ENCODE measurements at places on chromosomes 12 and 14.

DNA sequence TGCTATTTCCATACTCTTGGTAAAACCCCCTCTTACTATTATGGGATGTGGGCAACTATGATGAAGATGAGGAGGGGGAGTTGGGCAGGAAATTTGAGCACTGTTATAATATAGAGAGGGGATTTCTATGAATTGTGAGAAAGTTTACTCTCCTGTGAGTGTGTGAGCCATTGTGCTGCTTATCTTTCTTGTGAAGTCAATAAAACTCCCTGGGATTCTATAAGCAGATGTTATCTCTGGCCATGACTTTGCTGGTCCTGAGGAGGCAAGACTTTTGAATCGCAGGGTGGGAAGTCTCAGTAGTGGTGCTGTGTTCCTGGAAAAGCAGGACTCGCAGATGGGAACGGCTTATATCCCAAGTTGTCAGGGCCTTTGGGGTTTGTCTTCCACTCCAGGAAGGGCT lies 62.2 kb downstream of the EMP1 start:
- no peak for DNase-seq

- DNase-seq: no peak
Measured at GRCh38 chr12:80293347-80293746, 150.7 kb upstream of the PTPRQ start.

DNA sequence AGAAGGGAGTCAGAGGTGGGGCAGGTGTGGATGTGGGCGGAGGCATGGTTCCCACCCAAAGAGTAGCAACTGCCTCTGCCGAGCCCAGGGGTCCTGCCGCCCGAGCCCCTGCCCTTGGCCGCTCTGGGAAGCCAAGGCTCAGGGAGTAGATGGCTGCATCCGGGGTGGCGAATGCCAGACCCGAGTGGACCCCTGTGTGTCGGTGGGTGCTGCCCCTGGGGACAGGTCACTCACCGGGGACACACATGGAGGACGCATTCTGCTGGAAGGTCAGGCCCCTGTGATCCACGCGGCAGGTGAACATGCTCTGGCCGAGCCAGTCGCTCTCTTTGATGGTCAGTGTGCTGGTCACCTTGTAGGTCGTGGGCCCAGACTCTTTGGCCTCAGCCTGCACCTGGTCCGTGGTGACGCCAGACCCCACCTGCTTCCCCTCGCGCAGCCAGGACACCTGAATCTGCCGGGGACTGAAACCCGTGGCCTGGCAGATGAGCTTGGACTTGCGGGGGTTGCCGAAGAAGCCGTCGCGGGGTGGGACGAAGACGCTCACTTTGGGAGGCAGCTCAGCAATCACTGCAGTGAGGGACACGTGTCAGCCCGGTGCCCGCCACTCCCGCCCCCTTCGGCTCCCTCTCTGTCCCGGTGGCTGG lies 329.0 kb downstream of the TMEM121 start:
- no peak for DNase-seq

DNA sequence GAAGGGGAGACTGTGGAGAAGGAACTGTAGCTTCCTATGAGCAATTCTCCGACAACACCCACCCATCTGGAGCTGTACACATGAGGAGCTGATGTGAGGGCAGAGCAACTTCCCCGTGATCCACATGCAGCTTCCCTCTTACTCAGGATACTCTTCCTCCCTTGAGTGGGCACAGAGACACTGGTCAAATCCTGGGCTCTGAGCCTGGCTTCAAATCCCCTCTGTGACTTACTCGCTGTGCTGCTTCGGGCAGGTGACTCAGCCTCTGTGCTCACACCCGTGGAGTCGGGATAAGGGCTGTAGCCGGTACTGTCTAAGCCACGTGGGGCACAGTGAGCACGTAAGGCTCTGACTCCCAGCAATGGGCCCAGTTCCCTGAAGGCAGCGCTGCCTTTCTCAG lies 31.1 kb downstream of the ZFYVE21 start:
- no peak for DNase-seq
